ENCODE measurements at places on chromosomes 11 and 22. TPM values are rescaled to one million over a fixed set of nuclear protein-coding genes. Genes with fewer than 3 reads are reported as not detected.

- DNase-seq: no peak
Observed at GRCh38 chr11:92552942-92553341, 328.3 kb downstream of the FAT3 start.

GRCh38 chr11:64654958-64655541 is 64.0 kb downstream of the SLC22A12 start:
- DNase-seq: no peak

- DNase-seq: no peak
Observed at GRCh38 chr11:47327025-47327424, 25.5 kb downstream of the MYBPC3 start.

The C22orf31 gene
- not detected for total RNA-seq

DNA sequence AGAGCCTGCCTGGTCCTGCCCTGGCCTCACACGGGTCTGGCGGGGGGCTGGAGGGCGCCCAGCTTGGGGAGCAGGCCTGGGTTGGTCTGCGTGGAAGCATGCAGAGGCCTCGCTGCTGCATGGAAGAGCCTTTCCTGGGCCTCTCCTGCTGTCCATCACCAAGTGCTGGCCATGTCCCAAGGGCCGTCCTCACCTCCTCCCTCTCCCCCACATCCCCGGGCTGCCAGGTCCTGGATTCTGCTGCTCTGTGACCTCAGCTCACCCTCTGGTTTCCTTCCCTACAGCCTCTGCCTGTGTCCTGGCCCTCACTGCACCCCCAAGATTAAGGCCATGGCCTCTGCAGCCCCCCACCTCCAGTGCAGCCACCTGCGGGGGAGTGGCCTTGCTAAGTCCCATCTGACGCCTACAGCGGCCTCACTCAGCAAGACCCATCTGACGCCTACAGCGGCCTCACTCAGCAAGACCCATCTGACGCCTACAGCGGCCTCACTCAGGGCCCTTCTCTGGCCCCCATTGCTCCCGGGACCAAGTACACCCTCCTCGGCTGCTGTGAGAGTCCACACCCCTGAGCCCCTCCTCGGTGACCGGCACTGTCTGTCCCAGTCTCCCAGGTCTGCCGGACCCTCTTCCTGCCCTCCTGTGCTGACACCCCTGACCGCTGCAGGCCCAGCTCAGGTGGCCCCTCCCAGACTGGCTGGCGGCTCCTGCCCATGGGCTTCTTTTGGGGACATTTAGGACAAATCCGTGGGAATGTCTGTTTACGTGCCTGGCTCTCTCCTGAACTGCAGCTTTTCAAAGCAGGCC is 119.5 kb upstream of the B3GAT1 start:
- peak; percentile 16 for DNase-seq

The DGCR2 gene
- 38.3 TPM for total RNA-seq

DNA sequence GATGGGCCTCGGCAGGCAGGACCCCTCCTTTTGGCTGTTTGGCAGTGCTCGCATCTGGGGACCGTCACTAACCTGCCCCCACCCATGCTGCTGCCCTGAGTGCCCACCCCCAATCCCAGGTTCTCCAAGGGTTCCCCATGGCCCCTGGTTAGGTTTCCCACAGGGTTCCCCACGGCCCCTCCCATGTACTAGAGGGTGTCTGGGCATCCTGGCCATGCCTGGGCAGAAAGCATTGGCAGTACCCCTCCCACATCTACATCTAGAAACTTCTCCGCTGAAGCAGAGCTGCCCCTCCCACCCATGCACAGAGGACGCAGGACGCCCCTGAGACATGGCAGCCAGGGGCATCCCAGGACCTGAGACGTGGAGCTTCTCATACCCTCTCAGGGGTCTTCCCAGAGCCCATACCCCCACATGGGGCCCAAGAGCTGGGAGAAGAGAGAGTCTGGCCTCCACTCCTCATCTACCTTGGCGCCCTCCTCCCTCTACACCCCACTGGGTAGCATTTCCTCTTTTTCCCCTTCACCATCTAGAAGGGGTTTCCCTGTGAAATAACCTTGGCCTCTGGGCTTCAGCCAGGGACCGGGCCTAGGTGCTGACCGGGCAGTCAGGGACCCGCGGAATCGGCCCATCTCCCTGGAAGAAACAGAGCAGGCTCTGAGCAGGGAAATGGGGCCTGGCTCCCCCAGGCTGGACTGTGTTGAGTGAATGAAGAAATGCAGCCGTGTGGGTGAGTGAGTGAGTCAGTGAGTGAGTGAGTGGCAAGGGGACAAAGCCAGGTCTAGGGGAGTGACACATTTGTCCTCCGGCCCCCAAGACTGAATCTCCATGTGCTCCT is 987.3 kb downstream of the BRD1 start:
- DNase-seq: no peak

The GAS2 gene
- total RNA-seq: 1.9 TPM

DNA sequence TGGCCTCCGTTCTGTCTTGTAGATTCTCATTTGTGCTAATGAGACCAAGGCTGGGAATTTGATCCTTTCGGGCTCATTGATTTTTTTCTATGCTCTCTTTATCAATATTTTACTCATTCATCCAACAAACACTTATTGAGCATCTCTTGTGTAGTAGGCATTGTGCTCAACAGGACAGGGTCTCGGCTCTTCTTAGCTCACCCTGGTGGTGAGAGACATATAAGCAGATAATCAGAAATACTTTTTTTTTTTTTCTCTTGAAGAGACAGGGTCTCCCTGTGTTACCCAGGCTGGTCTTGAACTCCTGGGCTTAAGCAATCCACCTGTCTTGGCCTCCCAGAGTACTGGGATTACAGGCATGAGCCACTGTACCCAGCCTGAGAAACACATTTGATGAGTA is 48.0 kb upstream of the SLC5A1 start:
- no peak for DNase-seq

The FGF3 gene
- total RNA-seq: not detected

DNA sequence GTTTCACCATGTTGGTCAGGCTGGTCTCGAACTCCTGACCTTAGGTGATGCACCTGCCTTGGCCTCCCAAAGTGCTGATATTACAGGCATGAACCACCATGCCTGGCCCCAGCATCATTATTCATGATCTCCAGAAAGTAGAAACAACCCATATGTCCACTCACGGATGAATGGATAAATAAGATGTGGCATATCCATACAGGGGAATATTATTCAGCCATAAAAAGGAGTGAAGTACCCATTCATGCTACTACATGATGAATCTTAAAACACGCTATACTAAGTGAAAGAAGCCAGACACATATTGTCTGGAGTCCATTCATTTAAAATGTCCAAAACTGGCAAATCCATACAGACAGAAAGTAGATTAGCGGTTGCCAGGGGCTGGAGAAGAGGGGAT is 79.9 kb upstream of the TCF20 start:
- no peak for DNase-seq

The GP1BB gene
- not detected for total RNA-seq

The PVALB gene
- total RNA-seq: not detected

The DERL3 gene
- total RNA-seq: 9.6 TPM

- no peak for DNase-seq
Observed at GRCh38 chr11:43866520-43866919, 14.1 kb upstream of the ALKBH3 start.

The OR52E8 gene
- total RNA-seq: not detected

DNA sequence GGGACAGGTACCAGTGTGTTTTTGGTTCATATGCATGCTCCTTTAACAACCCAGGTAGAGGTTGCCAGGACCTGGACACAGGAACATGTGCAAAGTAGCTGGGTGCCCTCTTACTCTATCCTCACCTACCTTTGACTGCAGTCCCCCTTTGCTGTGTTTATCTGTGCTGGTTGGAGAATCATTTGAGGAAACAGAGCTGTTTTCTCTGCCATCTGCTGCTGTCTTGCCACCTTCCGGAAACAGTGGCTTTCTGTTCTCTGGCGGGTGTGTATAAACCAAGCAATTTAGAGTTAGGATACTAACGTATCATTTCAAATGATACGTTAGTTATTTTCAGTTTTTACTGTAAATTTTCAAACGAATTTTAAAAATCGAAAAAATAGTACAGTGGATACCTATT is 171.9 kb upstream of the TTC12 start:
- DNase-seq: no peak

- no peak for DNase-seq
Observed at GRCh38 chr22:39583066-39583667, 12.6 kb downstream of the CACNA1I start.

- DNase-seq: no peak
Observed at GRCh38 chr11:109130910-109131309, 291.1 kb upstream of the C11orf87 start.

DNA sequence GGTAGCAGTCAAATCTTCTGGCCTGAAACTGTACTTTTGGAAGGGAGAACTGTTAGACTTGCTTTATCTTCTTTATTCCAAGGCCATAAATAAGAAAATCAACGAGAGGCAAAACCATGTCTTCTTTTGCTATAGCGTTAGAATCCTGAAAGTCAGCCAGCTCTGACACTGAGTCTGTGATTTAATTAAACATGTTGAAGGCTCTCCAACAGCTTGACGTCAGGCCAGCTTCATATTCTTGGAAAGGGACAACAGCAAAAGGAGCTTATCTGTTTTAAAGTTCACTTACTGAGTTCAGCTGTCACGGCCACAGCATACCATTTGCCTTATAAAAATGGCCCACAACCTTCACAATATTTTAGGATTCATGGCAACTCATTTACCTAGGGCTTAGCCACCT is 131.0 kb upstream of the LDLRAD3 start:
- DNase-seq: no peak

DNA sequence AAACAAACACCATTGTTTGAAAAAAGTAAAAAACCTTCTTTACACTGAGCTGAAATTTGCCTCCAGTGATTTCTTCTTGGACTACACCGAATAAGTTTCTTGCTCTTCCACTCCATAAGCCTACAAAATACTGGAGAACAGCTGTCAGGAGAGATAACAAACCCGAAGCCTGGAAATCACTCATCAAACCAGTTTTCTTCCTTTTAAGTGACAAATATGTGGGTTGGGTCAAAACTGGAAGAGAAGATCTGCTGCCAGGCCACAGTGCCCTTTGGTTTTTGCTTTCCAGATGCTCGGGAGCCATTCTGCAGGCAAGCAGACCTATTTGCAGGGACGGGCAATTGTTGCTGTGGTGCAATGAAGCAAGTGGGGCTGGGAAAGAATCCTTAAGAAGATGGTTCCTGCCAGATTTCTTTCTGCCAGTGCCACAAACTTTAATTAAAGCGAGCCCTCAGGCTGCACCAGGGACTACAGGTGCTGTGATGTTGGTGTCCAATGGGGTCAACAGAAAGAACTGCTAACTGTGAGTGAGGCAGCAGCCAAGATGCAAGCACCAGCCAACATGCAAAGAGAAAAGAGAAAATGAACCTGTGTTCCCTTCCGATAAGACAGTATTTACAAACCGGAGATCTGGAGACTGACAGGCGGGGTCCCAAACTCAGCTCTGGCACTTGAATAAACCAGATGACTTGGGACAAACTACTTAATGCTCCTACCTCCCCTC is 44.8 kb upstream of the SMCO4 start:
- DNase-seq: no peak

- peak; percentile 55 for DNase-seq
Observed at GRCh38 chr11:60951904-60952741, at the start of gene SLC15A3. SLC15A3 (minus strand) TSS chr11:60952176; CDS start chr11:60951551, 625 bp downstream.

- DNase-seq: no peak
Observed at GRCh38 chr11:34302046-34302921, 55.5 kb downstream of the ABTB2 start.

DNA sequence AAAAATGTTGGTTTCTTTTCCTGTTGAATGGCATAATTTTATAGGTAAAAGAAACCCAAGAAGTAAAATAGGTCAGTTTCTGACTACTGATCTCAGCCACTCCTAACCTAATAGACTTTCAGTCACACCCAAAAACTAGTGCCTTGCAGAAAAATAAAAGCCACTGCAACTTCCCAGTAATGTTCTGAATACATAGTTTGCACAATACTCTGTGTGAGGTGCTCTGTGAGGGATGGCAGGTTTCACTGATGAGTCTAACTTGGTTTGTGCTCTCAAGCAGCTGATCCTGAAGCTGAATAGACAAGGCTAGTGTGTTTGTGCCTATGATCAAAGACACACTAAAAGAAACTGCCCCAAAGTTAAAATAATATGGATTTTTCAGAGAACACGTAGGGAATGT is 758.3 kb downstream of the NELL1 start:
- DNase-seq: no peak

The TUT1 gene
- 38.2 TPM for total RNA-seq

GRCh38 chr11:5300251-5300650 is 1.5 kb downstream of the OR51B4 start:
- no peak for DNase-seq

DNA sequence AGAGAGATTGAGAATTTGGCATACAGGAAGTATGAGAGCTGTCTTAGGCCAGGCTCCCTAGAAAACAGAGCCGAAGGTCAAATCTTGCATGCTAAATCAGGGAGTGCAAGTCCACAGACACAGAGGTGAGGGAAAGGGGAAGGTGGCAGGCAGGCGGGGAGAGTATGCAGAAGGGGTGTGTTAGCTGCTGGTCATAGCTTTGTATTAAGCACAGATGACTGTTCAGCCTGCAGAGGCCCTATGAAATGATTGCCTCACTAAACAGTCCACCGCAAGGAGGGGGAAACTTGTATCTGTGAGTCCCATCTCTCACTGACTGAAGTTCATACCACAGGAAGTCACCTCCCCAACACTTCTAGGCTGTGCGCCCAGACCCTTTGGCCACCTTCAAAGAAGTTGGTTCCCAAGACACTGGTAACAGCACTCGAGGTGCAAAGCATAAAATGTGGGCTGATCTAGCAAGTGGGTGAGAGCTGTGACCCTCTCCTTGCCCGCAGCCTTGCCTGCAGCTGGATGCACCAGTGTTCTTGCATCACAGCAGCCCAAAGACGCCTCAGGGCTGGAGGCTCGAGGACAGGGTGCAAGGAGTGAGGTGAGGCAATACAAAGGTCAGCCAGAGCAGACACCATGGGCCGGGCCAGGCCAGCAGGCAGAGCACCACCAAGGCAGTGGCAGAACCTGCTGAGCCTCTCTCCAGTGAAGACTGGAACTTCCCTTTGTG is 115.3 kb upstream of the TBCEL start:
- DNase-seq: no peak

GRCh38 chr22:35604621-35605368 is 12.3 kb downstream of the MB start:
- DNase-seq: no peak

- DNase-seq: no peak
Observed at GRCh38 chr11:10567446-10567845, 1.0 kb downstream of the LYVE1 start.

The OR4C16 gene
- total RNA-seq: not detected

- no peak for DNase-seq
Observed at GRCh38 chr22:44212936-44213335, 32.2 kb downstream of the PARVG start.

The CABP7 gene
- not detected for total RNA-seq

DNA sequence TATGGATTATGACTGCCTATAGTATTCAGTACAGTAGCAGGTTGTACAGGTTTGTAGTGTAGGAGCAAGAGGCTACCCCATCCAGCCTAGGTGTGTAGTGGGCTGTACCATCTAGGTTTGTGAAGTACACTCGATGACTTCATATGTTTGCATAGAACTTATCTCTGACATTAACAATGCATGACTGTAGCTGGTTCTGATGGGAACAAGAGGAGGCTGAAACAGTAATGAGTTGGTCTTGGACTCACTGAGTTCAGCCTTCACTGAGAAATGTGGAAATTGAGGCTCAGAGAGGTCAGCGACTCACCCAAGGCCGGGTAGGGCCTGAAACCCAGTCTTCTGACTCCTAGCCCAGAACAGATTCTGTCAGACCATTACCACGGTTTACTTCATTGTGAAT is 13.0 kb downstream of the MYO7A start:
- DNase-seq: no peak

The B3GAT1 gene
- 0.60 TPM for total RNA-seq

The CHST1 gene
- not detected for total RNA-seq
